GM12865 (cell line): ENCODE measurements at places on chromosomes 6 and 20.
A peak's percentile ranks its signal among the peaks of the same experiment; 100 is the strongest.

- no peak for DNase-seq
Observed at GRCh38 chr6:139349464-139350020, 24.9 kb downstream of the CITED2 start.

- no peak for DNase-seq
Observed at GRCh38 chr6:5457041-5457440, 195.7 kb downstream of the FARS2 start.

- DNase-seq: no peak
Observed at GRCh38 chr6:79797912-79798311, 149.4 kb downstream of the ELOVL4 start.

DNA sequence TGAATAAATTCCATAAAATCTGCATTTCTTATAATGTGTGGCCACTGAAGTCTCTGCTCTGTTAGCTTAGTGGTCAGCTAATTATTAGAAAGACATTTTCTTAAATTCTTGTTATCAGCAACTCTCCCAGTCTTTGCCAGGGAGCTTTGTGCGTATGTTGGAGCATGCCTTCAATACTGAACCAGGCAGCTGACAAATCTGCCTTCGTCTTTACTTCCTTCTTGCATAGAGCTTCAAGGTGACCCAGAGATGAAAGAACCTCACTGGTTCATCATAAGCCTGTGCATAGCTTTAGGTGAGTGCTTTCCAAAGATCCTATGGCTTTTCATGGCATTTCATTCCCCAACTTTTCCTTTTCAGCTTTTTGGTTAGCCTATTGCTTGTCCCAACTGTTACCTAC, 43.0 kb upstream of the NELFCD start:
- no peak for DNase-seq

GRCh38 chr6:168581706-168582105, 140.7 kb downstream of the SMOC2 start:
- no peak for DNase-seq

DNA sequence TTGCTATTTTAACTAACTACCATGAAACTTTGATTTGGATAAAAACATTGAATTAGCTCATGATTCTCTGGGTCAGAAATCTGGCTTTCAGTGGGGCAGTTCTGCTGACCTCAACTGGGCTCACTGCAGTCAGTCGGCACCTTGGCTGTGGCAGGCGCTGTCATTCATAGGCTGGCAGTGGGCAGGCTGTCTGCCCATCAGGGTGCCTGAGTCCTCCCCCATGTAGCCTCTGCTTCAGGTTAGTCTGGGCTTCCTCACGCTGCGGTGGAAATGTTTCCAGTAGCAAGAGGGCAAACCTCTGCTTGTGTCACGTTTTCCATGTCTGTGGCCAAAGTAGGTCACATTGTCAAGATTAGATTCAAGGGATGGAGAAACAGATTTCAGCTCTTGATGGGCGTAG, 251.0 kb upstream of the TCF21 start:
- DNase-seq: no peak

- peak; percentile 58 for DNase-seq
Observed at GRCh38 chr6:148746363-148747144, at the start of gene UST. UST (plus strand) TSS chr6:148747030; CDS start chr6:148747431, 401 bp downstream.

GRCh38 chr20:38228436-38228835, 32.1 kb downstream of the KIAA1755 start:
- DNase-seq: no peak

GRCh38 chr6:124567401-124567800, 394.8 kb upstream of the RNF217 start:
- no peak for DNase-seq

DNA sequence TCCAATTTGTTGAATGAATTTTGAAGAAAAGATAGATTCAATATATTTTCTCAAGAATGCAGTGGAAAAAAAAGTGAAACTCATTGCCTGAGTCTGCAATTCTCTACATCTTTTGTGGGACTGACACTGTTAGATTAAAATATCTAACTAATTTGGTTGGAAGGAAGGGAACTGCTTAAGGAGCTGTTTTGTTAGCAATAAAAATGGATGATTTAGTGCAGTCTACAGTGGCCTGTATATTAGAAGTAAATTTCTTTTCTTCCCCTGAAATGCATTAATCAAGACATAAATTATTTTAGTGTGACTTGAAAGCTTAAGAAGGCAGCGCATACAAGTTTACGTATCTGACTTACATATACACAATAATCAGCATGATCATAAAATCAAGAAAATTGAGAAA, 1332.6 kb downstream of the EPHA7 start:
- no peak for DNase-seq

DNA sequence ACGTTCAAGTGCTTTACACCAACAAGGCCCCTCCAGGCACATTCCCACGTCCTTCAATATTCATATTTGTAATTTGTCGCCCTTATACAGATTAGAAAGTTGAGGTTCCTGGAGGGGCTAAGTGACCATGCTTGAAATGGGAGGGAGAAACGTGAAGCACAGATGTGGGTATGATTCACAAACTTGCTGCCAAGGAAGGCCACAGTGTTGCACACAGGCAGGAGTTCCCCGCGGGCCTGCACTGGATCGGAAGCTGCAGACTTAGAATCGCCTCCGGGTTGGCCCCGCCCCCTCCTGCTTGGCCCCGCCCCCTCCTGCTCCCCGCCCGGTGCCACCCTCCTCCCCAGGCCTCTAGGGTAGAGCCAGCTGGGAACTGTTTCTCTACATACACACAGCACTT, 58.2 kb upstream of the QKI start:
- no peak for DNase-seq

DNA sequence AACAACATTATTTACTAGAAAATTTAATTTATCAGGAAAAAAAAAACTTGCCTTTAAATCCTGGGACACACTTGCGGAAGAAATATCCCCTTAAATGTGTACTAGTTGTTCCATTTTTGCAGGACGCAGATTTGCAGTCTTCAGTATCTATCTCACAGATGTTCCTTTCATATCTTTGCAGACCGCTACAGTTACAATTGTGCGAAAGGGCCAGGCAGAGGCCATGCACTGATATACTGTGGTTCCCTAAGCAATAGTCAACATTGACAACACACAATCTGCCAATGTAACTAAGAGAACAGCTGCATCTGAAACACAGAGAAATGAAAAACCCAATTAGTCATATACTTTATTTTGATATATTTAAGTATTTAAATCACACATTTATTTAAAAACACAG, 411.2 kb downstream of the EYS start:
- no peak for DNase-seq

GRCh38 chr6:142765306-142765705, 179.7 kb downstream of the HIVEP2 start:
- DNase-seq: no peak

DNA sequence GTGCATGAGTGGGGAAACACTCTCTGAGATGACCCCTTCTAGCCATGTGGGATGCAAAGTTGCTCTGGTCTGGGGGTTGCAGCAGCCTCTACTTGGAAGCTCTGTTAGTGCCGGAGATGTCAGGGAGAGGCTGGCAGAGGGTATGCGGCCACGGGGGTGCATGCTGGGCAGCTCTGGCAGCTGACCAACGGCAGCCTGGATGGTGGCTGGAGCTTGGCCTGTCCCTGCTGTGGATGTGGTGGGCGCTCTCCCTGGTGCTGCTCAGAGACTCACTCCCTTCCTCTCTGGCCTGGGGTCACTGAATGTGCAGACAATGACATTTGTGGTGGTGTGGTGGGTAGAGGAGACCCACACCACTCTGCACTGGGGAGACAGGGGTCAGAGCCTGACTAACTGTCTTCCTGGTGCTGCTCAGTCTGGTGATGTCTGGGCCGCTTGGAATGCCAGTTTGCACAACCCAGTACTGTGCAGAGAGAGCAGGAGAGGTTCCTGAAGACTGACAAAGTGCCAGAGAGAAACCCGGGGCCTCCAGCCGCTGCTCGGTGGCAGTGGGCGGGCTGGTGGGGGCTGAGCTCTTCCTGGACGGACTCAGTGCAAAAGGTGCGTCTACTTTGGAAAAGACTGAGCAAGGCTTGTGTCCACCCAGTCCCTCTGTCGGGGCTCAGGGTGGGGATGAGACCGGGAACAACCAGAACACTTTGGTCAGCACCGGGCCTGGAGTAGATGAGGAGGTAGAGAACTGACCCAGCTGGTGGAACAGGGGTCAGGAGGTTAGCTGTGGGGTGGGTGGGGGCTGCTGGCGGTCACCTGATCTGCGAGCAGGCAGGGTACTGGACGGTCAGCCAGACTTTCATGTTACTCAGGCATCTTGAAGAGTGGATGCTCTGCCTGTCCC, 2.7 kb downstream of the MYT1 start:
- DNase-seq: no peak

DNA sequence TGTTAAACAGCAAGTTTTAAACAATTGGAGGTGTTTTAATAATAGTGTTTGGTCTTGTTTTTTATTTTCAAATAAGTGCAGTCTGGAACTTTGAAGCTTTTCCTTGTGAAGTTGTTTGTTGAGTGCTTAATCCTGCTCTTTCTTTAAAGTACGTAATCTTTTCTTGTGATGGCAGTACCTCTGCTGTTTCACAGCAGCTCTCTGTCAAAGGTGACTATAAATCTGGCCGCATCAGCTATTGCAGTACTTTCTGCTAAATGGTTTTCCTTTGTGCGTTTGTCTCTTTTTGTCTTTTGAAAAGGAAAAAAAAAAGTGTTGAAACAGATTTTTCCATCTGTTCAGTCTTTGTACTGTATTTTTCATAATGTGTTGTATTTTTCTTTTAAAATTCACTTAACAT, 12.7 kb downstream of the STXBP5 start:
- DNase-seq: no peak

DNA sequence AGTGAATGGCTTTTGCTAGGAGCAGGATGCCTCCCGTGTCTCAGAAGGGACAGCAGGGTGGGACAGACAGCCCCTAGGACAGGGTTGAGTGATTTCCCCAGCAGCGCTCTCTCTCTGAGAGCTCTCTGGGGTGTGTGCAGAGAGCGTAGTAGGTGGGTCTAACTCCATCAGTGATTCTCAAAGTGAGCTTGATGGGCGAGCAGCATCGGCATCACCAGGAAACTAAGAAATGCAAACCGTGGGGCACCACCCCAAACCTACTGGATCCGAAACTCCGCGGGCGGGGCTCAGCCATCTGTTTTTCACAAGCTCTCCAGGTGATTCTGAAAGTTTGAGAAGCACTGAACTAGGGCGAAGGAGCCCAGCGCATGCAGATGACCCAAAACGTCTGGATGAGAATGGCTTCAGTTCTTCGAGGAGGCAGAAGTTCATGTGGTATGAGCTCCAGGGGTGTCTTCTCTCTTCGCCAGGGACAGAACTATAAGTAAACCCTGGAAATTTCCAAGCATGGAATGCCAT, 119.6 kb upstream of the RNF24 start:
- DNase-seq: peak; percentile 21

- no peak for DNase-seq
Observed at GRCh38 chr20:59035381-59035780, 3.2 kb upstream of the ATP5F1E start.

GRCh38 chr6:141624301-141624700, 508.4 kb upstream of the GJE1 start:
- no peak for DNase-seq

DNA sequence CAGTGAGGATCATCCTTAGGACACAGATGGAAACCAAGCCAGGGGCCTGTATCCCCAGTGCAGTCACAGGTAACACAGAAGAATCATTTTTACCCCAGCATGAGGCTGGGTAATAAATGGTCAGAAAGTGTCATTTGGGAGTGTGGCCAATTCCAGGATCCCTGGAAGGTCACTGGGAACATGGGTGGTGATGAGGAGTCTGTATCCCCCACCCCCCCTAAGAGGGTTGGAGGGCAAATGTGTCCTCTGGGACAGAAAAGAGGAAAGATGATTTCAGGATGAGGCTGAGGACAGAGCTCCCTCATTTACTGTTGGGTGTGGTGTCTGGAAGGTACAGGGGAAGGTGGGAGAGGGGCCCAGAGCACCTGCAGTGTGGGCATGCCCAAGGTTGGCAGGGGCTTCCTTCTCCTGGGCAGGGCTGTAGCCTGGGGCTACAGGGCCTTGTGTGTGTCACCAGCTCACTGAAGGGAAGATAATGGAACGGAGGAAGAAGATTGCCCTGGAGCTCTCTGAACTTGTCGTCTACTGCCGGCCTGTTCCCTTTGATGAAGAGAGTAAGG, 34.5 kb downstream of the PLCG1 start:
- DNase-seq: no peak

- DNase-seq: peak; percentile 8
Observed at GRCh38 chr20:8527998-8528723, 396.1 kb downstream of the PLCB1 start.

- peak; percentile 83 for DNase-seq
Observed at GRCh38 chr6:142902636-142903053, 42.3 kb downstream of the HIVEP2 start.

- peak; percentile 43 for DNase-seq
Observed at GRCh38 chr6:106339334-106340029, 13.9 kb upstream of the ATG5 start.

DNA sequence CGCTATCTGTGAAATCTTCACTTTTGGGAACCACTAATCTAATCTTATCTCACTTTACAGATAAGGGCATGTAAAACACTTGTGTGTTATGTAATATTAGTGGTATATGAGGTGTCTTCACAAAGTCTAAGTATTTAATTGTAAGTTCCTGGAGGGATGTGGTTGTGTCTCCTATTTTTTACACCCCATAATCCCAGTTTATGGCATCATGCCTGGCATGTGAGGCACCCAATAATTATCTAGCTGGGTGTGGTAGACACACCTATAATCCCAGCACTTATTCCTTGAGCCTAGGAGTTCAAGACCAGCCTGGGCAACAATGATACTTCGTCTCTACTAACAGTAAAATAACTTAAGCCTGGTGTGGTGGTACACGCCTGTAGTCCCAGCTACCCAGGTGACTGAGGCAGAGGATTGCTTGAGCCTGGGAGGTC, 16.5 kb upstream of the TBCC start:
- DNase-seq: no peak
